ENCODE measurements at places on chromosomes 16 and 17.

GRCh38 chr17:81710514-81711308, 1.4 kb upstream of the SLC25A10 start:
- no peak for DNase-seq

GRCh38 chr16:81261049-81261648, 22.7 kb downstream of the BCO1 start:
- DNase-seq = no peak

- DNase-seq = no peak
These were observed 3.6 kb downstream of the MAPK7 start for GRCh38 chr17:19381741-19382444.

- no peak for DNase-seq
These were observed 253.3 kb downstream of the SOX9 start for GRCh38 chr17:72373910-72374741.

DNA sequence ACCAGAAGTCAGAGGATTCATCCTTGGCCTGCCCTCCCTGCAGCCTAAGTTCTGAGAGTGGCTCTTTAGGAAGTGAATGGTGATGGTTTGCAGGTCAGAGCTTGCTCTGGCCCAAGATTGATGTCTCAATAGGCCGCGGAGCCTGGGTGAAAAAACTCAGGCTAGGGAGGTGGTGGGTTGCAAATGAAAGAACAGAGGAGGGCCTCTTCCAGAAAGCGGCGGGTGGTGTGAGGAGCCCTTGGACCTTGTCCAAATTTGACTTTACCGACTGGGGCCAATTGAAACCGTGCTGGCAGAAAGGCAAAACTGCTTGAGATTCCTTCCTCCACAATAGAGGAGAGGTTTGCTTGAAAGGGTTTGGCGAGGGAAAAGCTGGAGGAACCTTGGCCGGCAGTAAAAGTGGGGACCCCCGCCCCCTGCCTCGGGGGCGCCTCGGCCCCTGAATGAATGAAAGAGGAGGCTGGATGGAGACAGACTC, 331.3 kb downstream of the SEC14L1 start:
- no peak for DNase-seq
